Stimulated activated CD8-positive, alpha-beta memory T cell treated with anti-CD3 and anti-CD28 coated beads, Interleukin-2, amount 100 ng/mL, for 1 hour (primary cell): ENCODE measurements at places on chromosomes 2 and 18.

DNA sequence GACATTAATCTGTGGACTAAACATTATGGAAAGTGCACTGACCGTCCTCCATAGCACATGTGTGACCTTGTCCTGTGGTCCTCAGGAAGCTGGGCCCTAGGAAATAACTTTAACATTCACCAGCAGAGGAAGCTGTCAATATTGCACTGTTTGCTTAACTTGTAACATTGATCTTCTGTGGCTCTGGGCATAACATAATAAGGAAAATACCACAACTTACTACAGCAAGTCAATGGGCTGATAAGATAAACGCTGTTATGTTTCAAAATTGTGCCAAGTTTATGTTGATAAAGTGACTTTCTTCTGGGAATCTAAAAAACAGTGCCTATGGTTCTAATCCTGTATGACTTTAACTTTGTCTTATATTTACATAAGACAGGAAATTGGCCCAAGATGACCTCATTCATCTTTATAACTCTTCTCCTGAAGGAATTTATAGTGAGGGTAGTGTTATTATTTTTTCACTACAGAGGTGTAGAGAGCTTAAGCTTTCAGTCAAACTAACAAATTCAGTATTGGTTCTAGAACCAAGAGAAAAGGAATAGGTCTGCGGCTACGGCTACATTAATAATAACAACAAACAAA is 113.7 kb upstream of the MAP4K3 start:
- no peak for DNase-seq

- no peak for DNase-seq
Measured at GRCh38 chr2:241389697-241390096, 33.6 kb downstream of the FARP2 start.

DNA sequence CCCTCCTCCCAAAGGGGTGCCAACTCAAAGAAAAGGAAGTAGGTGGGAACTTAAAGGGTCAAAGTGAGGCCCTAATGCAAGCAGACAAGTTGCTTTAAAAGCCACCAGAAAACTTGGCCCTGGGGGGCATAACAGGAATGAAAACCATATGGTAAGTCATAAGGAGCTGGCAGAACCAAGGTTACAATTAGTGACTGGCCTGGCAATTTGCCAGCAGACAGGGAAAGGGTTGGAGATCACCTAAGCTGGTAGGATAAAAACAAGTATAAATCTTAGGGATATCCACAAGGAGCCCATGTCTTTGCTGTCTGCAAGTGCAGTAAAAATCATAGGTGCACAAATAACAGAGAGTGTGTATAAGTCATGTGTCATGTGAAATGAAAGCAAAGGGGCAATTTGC is 256.7 kb upstream of the LRRTM4 start:
- DNase-seq, result no peak

GRCh38 chr2:18169893-18170175 is 291.4 kb downstream of the KCNS3 start:
- DNase-seq, result no peak

DNA sequence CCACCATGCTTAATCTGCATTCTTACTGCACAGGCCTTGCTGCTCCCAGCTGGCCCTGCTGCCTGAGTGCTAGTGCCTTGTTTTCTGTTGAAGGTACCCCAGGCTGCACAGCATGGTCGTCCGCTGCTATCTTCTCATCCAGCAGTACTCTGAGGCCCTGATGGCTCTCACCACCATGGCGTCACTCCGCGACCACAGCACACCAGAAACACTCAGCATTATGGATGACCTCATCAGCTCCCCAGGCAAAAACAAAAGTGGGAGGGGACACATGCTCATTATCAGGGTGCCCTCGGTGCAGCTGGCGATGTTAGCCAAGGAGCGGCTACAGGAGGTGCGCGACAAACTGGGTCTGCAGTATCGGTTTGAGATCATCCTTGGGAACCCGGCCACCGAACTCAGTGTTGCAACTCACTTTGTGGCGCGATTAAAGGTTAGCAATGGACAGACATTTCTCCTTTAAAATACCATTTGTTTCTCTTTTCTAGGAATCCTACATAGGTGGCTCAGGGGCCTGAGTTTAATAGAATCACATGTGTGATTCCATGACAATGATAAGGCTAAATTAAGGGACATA is 110.5 kb downstream of the ESCO1 start:
- DNase-seq, result no peak

- no peak for DNase-seq
Measured at GRCh38 chr18:3540805-3541548, 91.0 kb downstream of the TGIF1 start.

- DNase-seq, result no peak
Measured at GRCh38 chr2:126739141-126739540, 83.2 kb downstream of the GYPC start.
